ENCODE measurements at places on chromosomes 11 and 22. TPM values are rescaled to one million over a fixed set of nuclear protein-coding genes. Genes with fewer than 3 reads are reported as not detected.

SCGB1D4 gene
- total RNA-seq = not detected

NXPE4 gene
- total RNA-seq = not detected

ADM2 gene
- total RNA-seq = 1.8 TPM

FERMT3 gene
- total RNA-seq = 2.1 TPM

HTR3B gene
- total RNA-seq = not detected

FBLN1 gene
- total RNA-seq = 13.4 TPM

SLC29A2 gene
- total RNA-seq = 25.5 TPM

NRGN gene
- total RNA-seq = 20.3 TPM

P2RY2 gene
- 72.9 TPM for total RNA-seq

PLAAT4 gene
- 5.6 TPM for total RNA-seq

TMEM184B gene
- total RNA-seq = 37.5 TPM

CST6 gene
- 84.2 TPM for total RNA-seq

HEPHL1 gene
- total RNA-seq = 4.4 TPM

GAL3ST3 gene
- not detected for total RNA-seq

PLEKHB1 gene
- total RNA-seq = 10.6 TPM

CSF2RB gene
- total RNA-seq = 0.12 TPM

UPK3A gene
- not detected for total RNA-seq

SLC6A5 gene
- total RNA-seq = not detected

IFITM1 gene
- total RNA-seq = 2.2 TPM

PGR gene
- total RNA-seq = not detected

PGA3 gene
- not detected for total RNA-seq

KCNQ1 gene
- total RNA-seq = 0.40 TPM

DGCR6L gene
- 78.1 TPM for total RNA-seq

PVALB gene
- not detected for total RNA-seq

CDC45 gene
- total RNA-seq = 77.1 TPM

OR8D4 gene
- not detected for total RNA-seq

ASPHD2 gene
- total RNA-seq = 2.1 TPM

C22orf31 gene
- not detected for total RNA-seq

ZMAT5 gene
- total RNA-seq = 24.2 TPM

MMP26 gene
- total RNA-seq = not detected
